ENCODE measurements at places on chromosomes 5 and 9. TPM values are rescaled to one million over a fixed set of nuclear protein-coding genes. Genes with fewer than 3 reads are reported as not detected.

Gene GAS1
- total RNA-seq: 15.9 TPM

Gene OLFM1
- total RNA-seq: 49.3 TPM

Gene CAAP1
- not detected for total RNA-seq

Gene RNF224
- total RNA-seq: not detected

Gene SLC36A1
- 6.7 TPM for total RNA-seq

Data from SK-MEL-5 (cell line).